ENCODE measurements at places on chromosomes 4 and X.
A peak's percentile ranks its signal among the peaks of the same experiment; 100 is the strongest.

GRCh38 chr4:38106311-38106710 lies 146.1 kb downstream of the PTTG2 start:
- no peak for DNase-seq

DNA sequence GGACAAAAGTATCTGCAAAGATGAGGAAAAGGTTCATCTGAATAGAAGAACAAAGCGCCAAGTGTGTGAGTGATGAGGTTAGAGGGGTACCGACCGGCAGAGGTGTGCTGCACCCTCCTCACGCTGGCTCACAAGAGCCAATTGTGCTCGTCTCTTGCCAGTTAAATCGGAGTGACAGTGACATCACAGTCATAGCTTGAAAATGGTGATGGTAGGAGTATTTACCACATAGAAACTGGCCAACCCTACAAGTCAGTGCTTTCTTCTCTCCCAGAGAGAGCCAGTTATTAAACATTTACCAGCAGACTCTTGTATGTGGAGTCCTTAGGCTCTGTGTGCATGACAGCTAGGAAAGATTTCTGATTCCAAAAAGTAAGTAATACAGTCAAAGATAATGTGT lies 32.4 kb downstream of the CLDN22 start:
- no peak for DNase-seq

DNA sequence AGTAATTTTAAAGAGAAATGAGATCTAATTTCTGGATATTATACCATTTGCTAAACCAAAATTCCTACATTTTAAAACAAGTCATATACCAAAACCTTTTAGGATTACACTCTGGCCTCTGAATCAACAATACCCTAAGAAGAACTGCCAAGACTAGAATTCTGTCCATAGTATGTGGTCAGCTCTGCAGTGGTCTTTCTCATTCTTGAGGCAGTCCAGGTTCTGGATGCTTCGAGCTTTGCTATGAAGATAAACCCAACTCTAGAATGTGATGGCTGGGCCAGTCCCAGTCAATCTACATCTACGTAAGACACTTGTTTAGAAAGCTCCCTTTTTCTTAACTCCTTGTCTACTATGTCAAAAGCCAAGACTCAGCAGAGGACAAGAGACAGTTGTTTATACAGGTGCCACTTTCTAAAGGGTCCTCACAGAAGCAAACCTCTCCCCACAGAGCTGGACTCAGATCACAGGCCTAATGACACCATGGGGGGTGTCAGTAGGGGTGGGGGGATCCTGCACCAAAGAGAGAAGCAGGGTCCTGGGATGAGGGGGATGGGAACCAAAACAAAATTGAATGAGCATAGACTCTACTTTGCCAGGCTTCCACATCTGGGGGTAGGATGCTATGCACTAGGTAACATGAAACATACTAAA lies 63.2 kb downstream of the SH3RF1 start:
- DNase-seq: peak; percentile 35

GRCh38 chrX:149374751-149375150 lies 130.4 kb downstream of the IDS start:
- DNase-seq: no peak

DNA sequence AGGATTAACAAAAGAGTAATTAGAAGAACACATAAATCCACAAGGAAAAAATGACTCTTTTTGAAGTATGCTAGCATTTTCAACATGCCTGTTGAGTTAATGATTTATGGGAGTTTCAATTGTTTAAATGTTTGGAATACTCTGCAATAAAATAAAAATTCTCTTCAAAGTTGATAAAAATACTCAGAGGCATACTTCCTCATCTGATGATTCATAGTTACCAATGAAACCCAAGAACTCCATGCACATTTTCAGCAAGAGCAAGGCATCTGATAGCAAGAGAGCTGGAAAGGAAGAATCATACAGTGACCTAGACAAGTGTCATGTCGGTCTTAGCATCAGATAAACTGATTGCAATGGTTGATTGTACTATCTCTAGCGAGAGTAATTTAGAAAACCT lies 443.7 kb upstream of the ATOH1 start:
- DNase-seq: no peak

DNA sequence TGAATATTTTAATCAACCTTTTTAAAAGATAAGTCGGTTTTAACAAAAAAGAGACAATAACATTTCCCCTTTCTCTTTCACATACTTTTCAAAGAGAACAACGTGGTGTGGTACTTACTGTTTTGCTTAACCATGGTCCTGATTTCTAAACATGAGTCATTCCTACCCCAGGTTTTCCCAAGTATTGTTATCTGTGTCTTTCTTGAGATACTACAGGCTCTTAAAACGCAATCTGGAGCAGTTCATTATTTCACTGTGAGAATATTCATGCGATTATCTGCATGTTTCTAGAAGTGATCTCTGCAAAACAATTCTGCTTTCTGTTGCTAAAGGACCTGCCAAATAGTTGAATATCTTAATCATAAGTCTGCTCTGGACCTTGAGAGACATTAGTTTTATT lies 127.3 kb downstream of the TENM3 start:
- DNase-seq: no peak

- no peak for DNase-seq
These were observed 117.3 kb downstream of the CPZ start for GRCh38 chr4:8709729-8710360.

- no peak for DNase-seq
These were observed 321.3 kb downstream of the TMA16 start for GRCh38 chr4:163815776-163816175.

DNA sequence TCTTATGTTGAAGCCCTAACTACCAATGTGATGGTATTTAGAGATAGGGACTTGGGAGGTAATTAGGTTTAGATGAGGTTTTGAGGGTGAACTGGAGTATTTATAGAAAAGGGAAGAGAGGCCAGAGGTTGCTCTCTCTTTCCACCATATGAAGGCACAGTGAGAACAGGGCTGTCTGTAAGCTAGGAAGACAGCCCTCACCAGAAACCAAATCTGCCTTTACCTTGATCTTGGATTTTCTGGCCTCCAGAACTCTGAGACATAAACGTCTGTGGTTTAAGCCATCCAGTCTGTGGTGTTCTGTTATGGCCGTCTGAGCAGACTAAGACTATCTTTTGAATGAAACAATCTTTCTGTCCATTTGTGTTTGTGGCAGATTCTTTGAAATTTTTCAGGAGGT lies 223.7 kb downstream of the PDHA2 start:
- DNase-seq: no peak

- no peak for DNase-seq
These were observed 4.2 kb upstream of the TMSB4X start for GRCh38 chrX:12970691-12971202.

GRCh38 chrX:1400049-1400448 lies 8.1 kb upstream of the SLC25A6 start:
- DNase-seq: no peak

GRCh38 chr4:13285336-13285735 lies 198.8 kb downstream of the RAB28 start:
- no peak for DNase-seq

- DNase-seq: no peak
These were observed 481.8 kb downstream of the GRXCR1 start for GRCh38 chr4:43374216-43374751.

DNA sequence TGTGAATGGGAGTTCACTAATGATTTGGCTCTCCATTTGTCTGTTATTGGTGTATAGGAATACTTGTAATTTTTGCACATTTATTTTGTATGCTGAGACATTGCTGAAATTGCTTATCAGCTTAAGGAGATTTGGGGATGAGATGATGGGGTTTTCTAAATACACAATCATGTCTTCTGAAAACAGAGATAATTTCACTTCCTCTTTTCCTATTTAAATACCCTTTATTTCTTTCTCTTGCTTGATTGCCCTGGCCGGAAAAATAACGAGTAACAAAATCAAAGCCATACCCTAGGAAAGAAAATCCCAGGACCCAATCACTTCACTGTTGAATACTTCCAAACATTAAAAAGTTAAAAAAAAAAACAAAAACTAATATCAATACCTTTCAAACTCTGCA lies 67.7 kb upstream of the UGT2B4 start:
- DNase-seq: no peak

DNA sequence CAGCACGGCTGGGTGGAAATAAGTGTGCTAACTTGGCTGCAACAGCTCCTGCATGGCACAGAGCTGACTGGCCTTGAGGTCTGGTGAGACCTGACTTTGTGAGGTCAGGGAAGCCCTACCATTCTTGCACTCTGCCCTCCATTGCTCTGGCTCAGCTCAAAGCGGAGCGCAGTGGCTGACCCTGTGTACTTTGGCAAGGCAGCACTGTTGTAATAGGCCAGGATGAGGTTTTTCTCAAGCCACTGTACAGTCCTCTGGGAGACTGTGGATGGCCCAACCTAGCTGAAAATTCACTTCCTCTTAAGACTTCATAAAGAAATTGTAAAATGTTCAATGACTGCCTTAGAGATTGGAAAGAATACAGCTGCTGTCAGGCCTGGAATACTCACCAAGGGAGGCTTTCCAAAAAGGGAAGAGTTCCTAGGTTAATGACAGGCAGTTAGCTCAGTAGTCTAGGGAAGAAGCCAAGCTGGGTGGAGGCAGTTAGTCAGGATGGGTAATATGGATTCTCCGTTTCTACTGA lies 129.8 kb downstream of the GUCY2F start:
- DNase-seq: no peak

DNA sequence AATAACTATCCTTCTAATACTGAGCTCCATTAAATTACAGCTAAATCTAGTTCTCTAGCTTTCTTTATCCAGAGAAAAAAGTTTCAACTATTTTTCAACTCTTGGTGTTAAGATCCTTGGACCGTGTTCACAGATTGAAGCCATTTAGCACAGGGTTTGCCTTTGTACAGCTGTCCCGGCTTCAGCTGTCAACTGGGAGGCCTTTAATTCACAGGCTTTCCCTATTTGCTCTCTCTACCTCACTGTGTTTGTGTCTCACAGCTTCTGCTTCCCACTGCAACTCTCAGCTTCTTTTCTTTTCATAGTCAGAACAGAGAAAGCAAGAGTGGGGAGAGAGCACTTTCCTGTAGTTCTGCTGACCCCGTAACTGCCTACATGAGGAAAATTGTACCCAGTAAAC lies 76.9 kb upstream of the SMAD1 start:
- DNase-seq: peak; percentile 3

GRCh38 chr4:79174490-79175252 lies 151.2 kb downstream of the NAA11 start:
- no peak for DNase-seq

DNA sequence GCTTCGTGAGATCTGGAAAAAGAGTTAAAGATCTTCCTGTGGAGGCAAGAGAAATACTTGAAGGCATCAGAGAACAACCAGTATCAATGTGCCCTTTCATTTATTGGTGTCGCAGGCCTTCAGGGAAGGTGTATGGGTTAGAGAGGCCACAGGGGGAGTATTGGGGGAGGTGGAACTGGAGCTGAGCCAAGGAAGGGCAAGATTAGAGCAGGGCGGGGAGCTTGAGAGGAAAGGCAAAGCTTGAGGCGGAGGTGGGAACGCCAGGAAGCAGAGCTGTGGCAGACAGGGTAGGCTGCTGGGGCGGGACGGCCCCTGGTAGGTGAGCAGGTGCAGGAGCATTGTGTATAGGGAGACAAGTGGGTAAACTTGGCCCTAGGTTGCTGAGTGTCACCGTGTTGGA lies 329.9 kb downstream of the ARHGAP10 start:
- DNase-seq: no peak

- DNase-seq: no peak
These were observed 102.8 kb downstream of the FRMPD4 start for GRCh38 chrX:12241026-12241425.

GRCh38 chr4:169274033-169274432 lies 3.3 kb upstream of the SH3RF1 start:
- no peak for DNase-seq

DNA sequence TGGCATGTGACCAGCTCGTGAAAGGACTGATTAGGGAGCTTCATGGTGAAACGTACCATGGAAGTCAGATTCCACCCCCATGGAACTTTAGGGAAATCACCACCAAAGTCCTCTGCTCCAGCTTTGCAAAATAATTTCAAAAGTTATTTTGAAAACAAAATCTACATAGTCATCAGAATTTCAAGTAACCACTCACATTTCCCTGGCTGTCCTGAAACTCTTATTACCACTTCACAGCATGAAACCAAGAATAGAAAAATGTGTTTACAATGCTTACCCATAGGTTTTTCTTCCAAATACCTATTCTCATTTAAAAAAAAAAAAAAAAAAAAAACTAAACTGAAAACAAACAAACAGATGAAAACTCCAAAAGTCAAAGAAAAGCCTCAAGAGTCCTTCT lies 198.7 kb downstream of the PDGFRA start:
- no peak for DNase-seq

GRCh38 chr4:22345678-22346077 lies 170.2 kb downstream of the ADGRA3 start:
- no peak for DNase-seq

GRCh38 chrX:275967-276580 lies 5.1 kb upstream of the PLCXD1 start:
- DNase-seq: peak; percentile 56

All from neuronal stem cell (in vitro differentiated cells).